K562 (cell line): ENCODE measurements at places on chromosomes 3 and 15. TPM values are rescaled to one million over a fixed set of nuclear protein-coding genes. Genes with fewer than 3 reads are reported as not detected.

DISP2 gene
- total RNA-seq = 0.74 and 0.89 TPM in 2 replicates

LDHAL6B gene
- total RNA-seq = not detected in 2 replicates

COL7A1 gene
- total RNA-seq = 0.31 and 0.49 TPM in 2 replicates

AHSG gene
- 0.69 and 1.2 TPM in 2 replicates for total RNA-seq

SKOR1 gene
- total RNA-seq = 0.31 TPM in 2 replicates

GUCA1C gene
- not detected in 2 replicates for total RNA-seq

ADAMTS17 gene
- total RNA-seq = 0.07 and 0.09 TPM in 2 replicates

PLSCR2 gene
- 0.18 and 0.40 TPM in 2 replicates for total RNA-seq

PROS1 gene
- 22.6 and 22.7 TPM in 2 replicates for total RNA-seq

CSTA gene
- total RNA-seq = 0.44 and 1.0 TPM in 2 replicates

HHLA2 gene
- not detected in 2 replicates for total RNA-seq

PLSCR5 gene
- not detected in 2 replicates for total RNA-seq

RBP2 gene
- not detected in 2 replicates for total RNA-seq

GANC gene
- 14.5 and 15.0 TPM in 2 replicates for total RNA-seq

GRK7 gene
- 0.04 TPM in 1 of 2 replicates, not detected in the other for total RNA-seq

LRRN1 gene
- 0.11 and 0.25 TPM in 2 replicates for total RNA-seq

FAM43A gene
- total RNA-seq = 0.74 and 1.2 TPM in 2 replicates

HESX1 gene
- 0.16 and 0.34 TPM in 2 replicates for total RNA-seq

TNNC1 gene
- 0.47 TPM in 1 of 2 replicates, not detected in the other for total RNA-seq

FEZF2 gene
- not detected in 2 replicates for total RNA-seq

WDR49 gene
- not detected in 2 replicates for total RNA-seq

LTK gene
- 3.7 and 4.4 TPM in 2 replicates for total RNA-seq

C3orf49 gene
- total RNA-seq = not detected in 2 replicates

TPRG1 gene
- not detected in 2 replicates for total RNA-seq

ELL3 gene
- total RNA-seq = 0.80 and 1.9 TPM in 2 replicates

C3orf85 gene
- total RNA-seq = not detected in 2 replicates

CYP11A1 gene
- total RNA-seq = 0.16 and 0.25 TPM in 2 replicates

DAPK2 gene
- 3.3 and 3.9 TPM in 2 replicates for total RNA-seq

IL5RA gene
- not detected in 2 replicates for total RNA-seq

ITPKA gene
- 33.3 and 35.8 TPM in 2 replicates for total RNA-seq

IMPG2 gene
- total RNA-seq = 0.09 and 0.13 TPM in 2 replicates

AGBL1 gene
- total RNA-seq = not detected in 2 replicates

DUOX1 gene
- 0.22 TPM in 2 replicates for total RNA-seq
